T-helper 2 cell treated with Interferon-gamma antibody and Interleukin-4, amounts not matched to agents 100 ng/mL and 5 ng/mL, for 36 hours (primary cell): ENCODE measurements at places on chromosomes 5 and 9. TPM values are rescaled to one million over a fixed set of nuclear protein-coding genes. Genes with fewer than 3 reads are reported as not detected.

DMRTA1 gene
- not detected in 2 replicates for total RNA-seq

LCN9 gene
- total RNA-seq = not detected in 2 replicates

PAX5 gene
- total RNA-seq = 0.11 and 0.20 TPM in 2 replicates

CFAP157 gene
- total RNA-seq = not detected in 2 replicates

FAF2 gene
- total RNA-seq = 39.2 and 42.5 TPM in 2 replicates

MSMP gene
- total RNA-seq = 0.55 TPM in 1 of 2 replicates, not detected in the other

LIX1 gene
- total RNA-seq = not detected in 2 replicates

PTRH1 gene
- total RNA-seq = 9.2 and 9.3 TPM in 2 replicates

MED10 gene
- total RNA-seq = 51.1 and 52.6 TPM in 2 replicates

GABRG2 gene
- 0.75 TPM in 1 of 2 replicates, not detected in the other for total RNA-seq

GDA gene
- 0.05 TPM in 1 of 2 replicates, not detected in the other for total RNA-seq

FAM114A2 gene
- 21.2 and 23.1 TPM in 2 replicates for total RNA-seq

ADAMTS6 gene
- 2.0 TPM in 2 replicates for total RNA-seq

SCGB3A2 gene
- total RNA-seq = not detected in 2 replicates

CATSPER3 gene
- 0.70 and 0.95 TPM in 2 replicates for total RNA-seq

FRMPD1 gene
- not detected in 2 replicates for total RNA-seq
